Cardiac muscle cell (in vitro differentiated cells and primary cell): ENCODE measurements at places on chromosomes 16 and 17.
A peak's percentile ranks its signal among the peaks of the same experiment; 100 is the strongest.

GRCh38 chr16:58044266-58045019 is 18.9 kb downstream of the MMP15 start:
- no peaks in the 10 kb centered on the region for H3K27me3 ChIP-seq
- H3K4me3 ChIP-seq = no peak overlapping the region
- DNase-seq = no peak
- H3K4me1 ChIP-seq = peaks cover 28% of the 10 kb centered on the region
- peak overlapping the region; percentile 96 for H3K27ac ChIP-seq

DNA sequence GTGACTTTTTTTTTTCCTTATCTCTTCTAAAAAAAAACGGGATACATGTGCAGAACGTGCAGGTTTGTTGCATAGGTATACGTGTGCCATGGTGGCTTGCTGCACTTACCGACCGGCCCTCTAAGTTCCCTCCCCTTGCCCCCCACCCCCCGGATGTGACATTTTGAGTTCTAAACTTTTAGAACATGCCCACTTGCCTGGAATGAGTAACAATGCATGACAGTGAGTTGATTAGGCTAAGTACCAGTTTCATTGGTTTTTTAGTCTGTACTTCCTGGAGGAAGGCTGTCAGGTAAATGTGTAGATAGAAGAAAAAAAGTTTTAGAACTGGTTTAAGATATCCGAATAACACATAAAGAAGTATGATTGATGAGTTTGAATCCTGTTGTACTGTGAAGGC is 4.0 kb downstream of the BPTF start:
- peaks cover 31% of the 10 kb centered on the region for H3K4me1 ChIP-seq
- H3K27ac ChIP-seq = peak overlapping the region; percentile 89
- no peaks in the 10 kb centered on the region for H3K36me3 ChIP-seq
- peak overlapping the region; percentile 8 for H3K4me3 ChIP-seq

DNA sequence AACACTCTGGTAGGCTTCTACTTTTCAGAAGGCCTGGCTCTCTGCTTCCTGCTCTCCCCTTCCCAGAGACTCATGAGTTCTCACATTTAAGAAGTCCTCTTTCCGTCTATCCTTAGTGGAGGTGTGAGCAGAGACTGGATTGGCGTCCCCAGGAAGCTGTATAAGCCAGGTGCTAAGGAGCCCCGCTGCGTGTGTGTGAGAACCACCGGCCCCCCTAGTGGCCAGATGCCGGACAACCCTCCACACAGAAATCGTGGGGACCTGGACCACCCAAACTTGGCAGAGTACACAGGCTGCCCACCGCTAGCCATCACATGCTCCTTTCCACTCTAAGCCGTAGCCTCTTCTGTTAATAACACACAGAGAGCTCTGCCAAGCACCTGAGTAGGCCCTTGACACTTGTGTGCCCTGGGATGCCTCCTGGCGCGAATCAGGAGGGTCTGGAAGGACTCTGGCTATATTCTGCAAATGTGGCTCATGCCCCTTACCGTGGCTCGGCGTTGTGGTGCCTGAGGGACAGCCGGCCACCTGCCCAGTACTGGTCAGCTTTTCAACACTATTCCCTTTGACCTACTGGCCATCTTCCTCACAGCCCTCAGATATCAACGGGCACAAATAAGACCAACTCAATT is 13.9 kb downstream of the CYB5D2 start:
- no peak overlapping the region for H3K4me3 ChIP-seq
- no peaks in the 10 kb centered on the region for H3K4me1 ChIP-seq
- no peak overlapping the region for H3K27ac ChIP-seq
- H3K36me3 ChIP-seq = peaks cover 7% of the 10 kb centered on the region
- no peak for DNase-seq
- H3K27me3 ChIP-seq = no peaks in the 10 kb centered on the region

GRCh38 chr16:69593751-69594255 is 28.0 kb downstream of the NFAT5 start:
- no peak overlapping the region for H3K4me3 ChIP-seq
- no peaks in the 10 kb centered on the region for H3K27me3 ChIP-seq
- peaks cover 10% of the 10 kb centered on the region for H3K4me1 ChIP-seq
- H3K36me3 ChIP-seq = no peaks in the 10 kb centered on the region
- H3K27ac ChIP-seq = no peak overlapping the region

GRCh38 chr16:305916-306626 is 23.1 kb downstream of the PDIA2 start:
- peaks cover 3% of the 10 kb centered on the region for H3K4me1 ChIP-seq
- no peaks in the 10 kb centered on the region for H3K36me3 ChIP-seq
- no peak for DNase-seq
- H3K27me3 ChIP-seq = no peaks in the 10 kb centered on the region
- H3K4me3 ChIP-seq = no peak overlapping the region

GRCh38 chr17:11274106-11274505 is 33.1 kb downstream of the SHISA6 start:
- no peak for DNase-seq
- H3K4me3 ChIP-seq = no peak overlapping the region

DNA sequence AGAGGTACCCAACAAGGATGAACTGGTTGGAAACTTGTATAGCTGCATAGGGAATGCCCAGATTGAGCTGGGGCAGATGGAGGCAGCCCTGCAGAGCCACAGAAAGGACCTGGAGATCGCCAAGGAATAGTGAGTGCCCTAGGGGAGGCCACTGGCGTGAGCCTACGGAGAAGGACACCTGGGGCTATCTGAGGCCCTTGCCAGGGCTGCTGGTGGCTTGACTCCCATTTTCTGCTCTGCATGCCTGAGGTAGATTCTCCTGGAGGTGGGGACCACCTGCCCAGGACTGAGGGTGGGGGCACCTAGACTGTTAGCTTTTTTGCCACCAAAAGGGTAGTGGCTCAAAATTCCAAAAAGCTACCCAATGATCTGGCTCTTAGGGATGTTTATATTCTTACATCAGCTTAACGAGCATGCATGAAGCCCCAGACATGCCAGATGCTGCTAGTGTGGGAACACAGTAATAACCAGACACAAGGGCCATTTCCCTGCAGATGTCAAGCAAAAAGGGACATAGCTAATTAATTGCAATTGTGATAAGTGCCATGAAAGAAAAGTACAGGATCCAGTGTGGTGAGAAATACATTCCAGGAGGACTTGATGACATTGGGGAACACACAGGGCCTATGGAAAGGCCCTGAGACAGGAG is 8.8 kb downstream of the ODAD4 start:
- H3K27me3 ChIP-seq = no peaks in the 10 kb centered on the region
- H3K36me3 ChIP-seq = peaks cover 2% of the 10 kb centered on the region
- no peak for DNase-seq
- peaks cover 8% of the 10 kb centered on the region for H3K4me1 ChIP-seq
- no peak overlapping the region for H3K27ac ChIP-seq

DNA sequence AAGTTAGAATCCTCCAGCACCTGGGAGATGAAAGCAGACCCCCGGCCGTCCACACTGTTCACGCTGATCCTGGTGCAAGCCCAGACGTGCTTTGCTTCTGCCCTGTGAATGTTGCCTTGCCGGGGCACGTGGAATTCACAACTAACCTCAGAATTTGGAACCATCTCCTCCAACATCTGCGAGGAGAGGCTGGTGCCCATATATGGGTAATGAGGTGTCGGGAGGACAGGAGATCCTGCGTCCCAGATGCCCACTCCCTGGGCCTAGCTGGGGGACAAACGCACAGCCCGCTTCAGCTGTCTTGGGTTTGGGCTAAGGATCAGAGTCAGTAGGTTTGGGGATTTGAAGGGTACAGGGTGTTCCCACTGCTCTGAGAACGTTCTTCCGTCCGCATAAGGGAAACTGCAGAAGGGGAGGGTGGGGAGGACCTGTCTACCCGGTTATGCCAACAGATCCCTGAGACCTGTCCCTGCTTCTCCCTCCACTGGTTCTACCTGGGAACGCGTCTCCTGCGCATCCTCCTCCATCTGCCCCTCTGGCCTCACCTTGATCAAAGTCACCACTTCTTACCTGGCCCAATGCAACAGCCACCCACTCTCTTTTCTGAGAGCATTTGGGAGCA is 14.1 kb downstream of the PPL start:
- no peak overlapping the region for H3K27ac ChIP-seq
- peaks cover 4% of the 10 kb centered on the region for H3K4me1 ChIP-seq
- DNase-seq = no peak
- H3K4me3 ChIP-seq = no peak overlapping the region
- H3K36me3 ChIP-seq = no peaks in the 10 kb centered on the region

DNA sequence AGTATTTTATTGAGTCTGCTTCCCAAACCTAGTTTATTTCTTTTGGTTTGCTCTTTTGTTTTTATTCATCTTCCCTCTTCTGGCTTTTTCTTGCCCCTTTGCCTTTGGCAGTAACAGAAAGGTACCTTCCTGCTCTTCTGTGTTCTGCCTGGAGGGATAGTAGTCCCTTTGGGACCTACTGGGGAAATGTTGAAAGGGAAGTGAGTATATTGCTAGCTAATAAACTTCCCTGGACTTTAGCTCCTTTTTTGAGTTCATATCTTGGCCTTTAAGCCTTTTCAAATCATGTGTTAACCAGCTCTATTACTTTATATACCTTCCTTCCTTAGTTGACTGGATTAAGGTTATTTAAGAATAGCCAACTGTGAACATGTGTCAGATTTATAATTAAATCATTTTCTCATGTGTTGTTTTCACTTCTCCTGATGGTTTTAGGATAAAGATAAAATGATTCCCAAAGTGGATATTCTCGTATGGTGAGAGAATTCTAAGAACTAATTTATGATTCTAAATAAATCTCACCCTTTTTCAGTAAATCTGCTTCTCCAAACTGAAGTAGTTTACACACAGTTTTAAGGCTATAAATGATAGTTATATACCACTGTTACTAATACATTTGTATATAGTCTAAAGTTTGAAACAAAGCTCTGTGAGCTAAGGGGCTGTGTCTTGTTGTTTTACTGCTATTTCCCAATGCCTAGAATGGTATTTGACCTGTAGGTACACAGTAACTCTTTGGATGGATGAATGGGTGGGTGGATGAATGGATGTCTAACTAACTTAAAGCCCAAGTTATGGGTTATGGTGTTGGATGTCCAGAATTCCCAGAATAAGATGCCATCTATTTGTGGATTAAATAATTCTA is 45.7 kb downstream of the OMG start:
- no peaks in the 10 kb centered on the region for H3K27me3 ChIP-seq
- H3K4me3 ChIP-seq = no peak overlapping the region
- no peak overlapping the region for H3K27ac ChIP-seq
- DNase-seq = peak; percentile 27
- no peaks in the 10 kb centered on the region for H3K4me1 ChIP-seq

DNA sequence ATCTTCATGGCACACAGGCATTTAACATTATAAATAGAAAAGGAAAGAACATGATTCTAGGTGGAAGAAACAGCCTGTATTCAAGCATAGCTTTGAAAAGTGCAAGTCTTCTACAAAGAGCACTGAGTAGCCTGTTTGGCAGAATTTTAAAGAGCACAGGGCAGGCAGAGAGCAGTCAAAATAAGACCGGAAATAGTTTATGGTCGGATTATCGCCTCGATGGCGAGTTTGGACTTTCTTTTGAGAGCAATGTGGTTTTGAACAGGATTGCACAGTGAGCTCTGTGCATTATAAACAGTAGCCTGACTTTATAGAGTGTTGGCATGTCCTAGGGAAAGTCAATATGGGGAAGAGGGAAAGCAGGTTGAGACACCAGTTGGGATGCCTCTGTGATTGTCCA is 6.2 kb upstream of the TMEM100 start:
- H3K27me3 ChIP-seq = no peaks in the 10 kb centered on the region
- DNase-seq = peak; percentile 34
- peaks cover 44% of the 10 kb centered on the region for H3K4me1 ChIP-seq
- H3K4me3 ChIP-seq = no peak overlapping the region
- H3K36me3 ChIP-seq = no peaks in the 10 kb centered on the region
- no peak overlapping the region for H3K27ac ChIP-seq

DNA sequence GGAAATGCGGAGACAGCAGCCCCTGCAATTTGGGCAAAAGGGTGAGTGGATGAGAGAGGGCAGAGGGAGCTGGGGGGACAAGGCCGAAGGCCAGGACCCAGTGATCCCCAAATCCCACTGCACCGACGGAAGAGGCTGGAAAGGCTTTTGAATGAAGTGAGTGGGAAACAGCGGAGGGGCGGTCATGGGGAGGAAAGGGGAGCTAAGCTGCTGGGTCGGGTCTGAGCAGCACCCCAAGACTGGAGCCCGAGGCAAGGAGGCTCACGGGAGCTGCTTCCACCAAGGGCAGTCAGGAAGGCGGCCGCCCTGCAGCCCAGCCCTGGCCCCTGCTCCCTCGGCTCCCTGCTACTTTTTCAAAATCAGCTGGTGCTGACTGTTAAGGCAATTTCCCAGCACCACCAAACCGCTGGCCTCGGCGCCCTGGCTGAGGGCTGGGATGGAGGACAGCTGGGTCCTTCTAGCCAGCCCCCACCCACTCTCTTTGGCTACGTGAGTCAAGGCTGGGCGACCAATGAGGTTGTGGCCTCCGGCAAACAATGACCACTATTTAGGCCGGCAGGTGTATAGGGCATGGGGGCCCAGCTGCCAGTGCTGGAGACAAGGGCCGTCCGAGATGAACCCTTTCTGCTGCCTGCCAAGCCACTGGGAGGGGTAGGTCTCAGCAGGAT is 507 bp downstream of the SERPINF1 start:
- no peaks in the 10 kb centered on the region for H3K27me3 ChIP-seq
- peak; percentile 82 for DNase-seq
- peak overlapping the region; percentile 12 for H3K4me3 ChIP-seq
